ENCODE measurements at places on chromosomes 7 and 10.

GRCh38 chr10:126650161-126650560 lies 20.3 kb downstream of the C10orf90 start:
- DNase-seq: no peak

- DNase-seq: no peak
Measured at GRCh38 chr7:151764056-151764920, 112.6 kb downstream of the PRKAG2 start.

DNA sequence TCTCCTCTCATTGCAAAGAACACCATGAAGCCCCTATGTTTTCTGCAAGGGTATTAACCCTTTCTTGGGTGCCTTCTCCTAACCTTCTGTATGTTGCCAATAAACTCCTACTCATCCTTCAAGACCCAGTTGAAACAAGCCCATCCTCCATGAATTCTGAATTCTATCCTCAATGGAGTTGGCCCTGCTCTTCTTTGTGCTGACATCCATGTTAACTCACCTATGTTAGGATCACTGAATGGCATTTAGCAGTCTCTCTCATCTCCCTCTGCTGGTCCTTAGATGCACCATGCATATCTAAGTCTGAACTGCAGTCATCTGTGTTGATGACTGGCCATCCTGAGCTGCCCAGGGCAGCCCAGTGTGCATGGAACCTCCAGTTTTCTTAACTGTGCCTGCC lies 129.8 kb downstream of the BUB3 start:
- DNase-seq: no peak

DNA sequence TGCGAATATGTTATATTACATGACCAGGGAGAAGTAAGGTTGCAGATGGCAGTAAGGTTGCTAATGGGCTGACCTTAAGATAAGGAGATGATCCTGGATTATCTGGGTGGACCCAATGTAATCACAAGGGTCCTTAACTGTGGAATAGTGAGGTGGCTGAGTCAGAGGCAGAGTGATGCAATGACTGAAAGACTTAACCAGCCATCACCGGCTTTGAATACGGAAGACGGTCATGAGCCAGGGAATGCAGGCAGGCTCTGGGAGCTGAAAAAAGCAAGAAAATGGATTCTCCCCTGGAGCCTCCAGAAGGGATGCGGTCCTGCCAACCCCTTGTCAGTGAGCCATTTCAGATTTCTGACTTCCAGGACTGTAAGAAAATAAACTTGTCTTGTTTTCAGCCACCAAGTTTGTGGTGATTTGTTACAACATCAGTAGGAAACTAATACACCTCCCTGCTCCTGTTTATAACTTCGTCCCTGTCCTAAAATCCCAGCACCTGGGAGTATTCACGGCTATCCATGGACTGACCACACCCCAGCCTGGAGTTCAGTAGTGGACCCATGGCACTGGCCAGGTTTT lies 4.6 kb upstream of the C10orf95 start:
- DNase-seq: peak; percentile 81

- no peak for DNase-seq
Measured at GRCh38 chr10:131726967-131727366, 173.8 kb upstream of the PPP2R2D start.

DNA sequence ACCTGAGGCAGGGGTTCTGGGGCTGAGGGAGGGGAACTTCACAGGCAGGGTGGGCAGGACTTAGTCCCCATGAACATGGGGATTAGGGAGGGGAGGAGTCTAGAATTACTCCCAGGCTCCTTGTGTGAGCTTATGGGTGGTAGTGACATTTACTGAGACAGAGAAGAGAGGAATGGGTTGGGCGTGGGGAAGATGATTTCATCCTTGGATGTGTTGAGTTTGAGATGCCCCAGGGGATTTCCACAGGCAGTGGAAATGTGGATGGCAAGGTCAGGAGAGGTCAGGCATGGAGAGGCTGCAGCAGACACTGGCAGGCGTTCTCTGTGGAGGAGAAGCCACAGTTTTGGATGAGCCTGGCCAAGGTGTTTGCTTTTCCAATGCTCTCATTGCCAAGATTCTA lies 26.4 kb upstream of the GSDME start:
- no peak for DNase-seq

- DNase-seq: no peak
Measured at GRCh38 chr10:9922126-9922870, 1095.4 kb upstream of the CELF2 start.

DNA sequence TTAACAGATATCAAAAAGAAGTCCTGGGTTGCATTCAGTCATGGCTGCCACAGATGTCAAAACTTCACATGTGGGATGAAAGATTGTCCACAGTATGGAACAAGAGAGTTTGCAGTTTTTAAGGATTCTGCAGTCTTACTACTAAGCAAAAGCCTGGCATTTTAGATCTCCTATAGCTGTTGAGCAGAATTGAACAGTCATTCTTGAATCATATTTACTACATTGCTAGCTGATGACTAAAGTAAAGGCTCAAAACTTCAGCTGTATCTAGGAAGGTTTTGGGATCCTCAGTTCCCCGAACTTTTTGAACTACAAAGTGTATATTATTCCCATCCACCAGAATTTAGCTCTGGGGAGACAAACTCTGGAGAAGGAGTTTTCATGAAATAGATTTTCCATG lies 31.0 kb downstream of the BET1 start:
- no peak for DNase-seq

- DNase-seq: no peak
Measured at GRCh38 chr10:4355350-4355749, 470.7 kb upstream of the AKR1E2 start.

All from small intestine (tissue), 16 donors.